ENCODE measurements at places on chromosomes 6 and 20. TPM values are rescaled to one million over a fixed set of nuclear protein-coding genes. Genes with fewer than 3 reads are reported as not detected.

DNA sequence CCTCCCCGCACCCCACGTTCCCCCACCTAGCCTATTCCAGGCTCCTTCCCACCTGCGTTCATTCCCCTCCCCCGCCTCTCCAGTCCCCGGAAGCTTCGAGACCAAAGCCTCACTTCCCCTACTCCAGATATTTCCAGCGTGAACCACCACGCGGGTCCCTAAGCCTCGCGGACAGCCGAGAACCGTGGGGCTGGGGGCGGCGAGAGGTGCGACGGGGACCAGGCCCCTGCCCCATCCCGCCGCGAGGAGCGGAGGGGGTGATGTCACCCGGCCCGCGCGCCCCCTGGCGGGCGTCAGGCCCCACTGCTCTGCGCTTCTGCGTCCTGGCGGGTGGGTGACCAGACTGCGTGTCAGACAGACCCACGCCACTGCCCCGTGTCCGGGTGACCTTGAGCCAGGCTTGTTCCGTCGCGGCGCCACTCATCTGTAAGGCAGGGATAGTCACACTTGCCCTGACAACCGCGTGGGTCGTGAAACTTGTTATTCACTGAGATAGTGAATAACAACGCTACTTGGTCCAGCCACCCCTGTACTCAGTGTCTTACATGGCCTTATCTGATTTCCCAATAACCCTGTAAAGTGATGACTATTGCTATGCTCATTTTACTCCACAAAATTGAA is 9.0 kb upstream of the HSP90AB1 start:
- DNase-seq = peak; percentile 89

DNA sequence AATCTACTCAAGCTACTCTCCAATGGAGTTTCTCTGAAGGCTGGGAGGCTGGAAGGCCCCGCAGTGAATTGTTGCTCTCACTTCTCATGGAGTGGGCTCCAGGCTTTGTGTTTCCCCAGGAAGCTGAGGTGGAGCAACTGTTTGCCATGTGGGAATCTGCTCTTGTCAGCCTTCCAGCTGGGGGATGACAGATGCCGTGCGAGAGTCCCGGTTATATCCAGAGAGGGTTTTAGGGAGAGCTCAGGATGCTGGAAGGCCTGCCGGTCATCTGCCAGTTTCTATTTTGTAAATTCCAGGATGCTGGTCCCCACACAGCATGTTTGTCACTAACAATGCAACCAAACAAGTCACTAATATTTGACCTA is 98.2 kb upstream of the NAA20 start:
- no peak for DNase-seq

GRCh38 chr6:153162172-153162571 is 31.1 kb upstream of the RGS17 start:
- no peak for DNase-seq

DNA sequence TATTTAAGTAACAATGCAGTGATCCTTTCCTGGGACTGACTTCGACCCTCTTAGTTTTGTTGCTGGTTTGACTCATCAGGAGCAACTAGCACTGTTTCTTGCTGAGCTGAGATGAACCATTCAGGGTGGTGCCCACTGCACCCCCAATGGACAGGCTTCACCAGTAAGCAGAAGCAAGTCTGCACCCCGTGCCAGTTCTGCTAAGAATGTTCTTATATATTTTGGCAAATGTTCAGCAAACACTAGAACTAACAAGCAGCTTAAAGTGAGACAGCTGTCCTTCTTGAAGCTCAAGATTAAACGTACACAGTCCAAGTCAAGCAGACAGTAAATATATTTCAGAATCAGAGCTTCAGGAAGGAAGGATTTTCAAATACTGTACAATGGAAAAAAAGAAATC is 561.3 kb upstream of the CDH4 start:
- DNase-seq = no peak

GRCh38 chr20:38692436-38693411 is 31.6 kb upstream of the SLC32A1 start:
- DNase-seq = peak; percentile 65

GRCh38 chr6:35874730-35875129 is 46.2 kb downstream of the SRPK1 start:
- DNase-seq = no peak

- DNase-seq = no peak
These were observed 19.0 kb upstream of the AFDN start for GRCh38 chr6:167807756-167808155.

- no peak for DNase-seq
These were observed 99.3 kb upstream of the PROKR2 start for GRCh38 chr20:5416086-5416485.

- no peak for DNase-seq
These were observed 148.9 kb downstream of the TMEM200A start for GRCh38 chr6:130514712-130515111.

DNA sequence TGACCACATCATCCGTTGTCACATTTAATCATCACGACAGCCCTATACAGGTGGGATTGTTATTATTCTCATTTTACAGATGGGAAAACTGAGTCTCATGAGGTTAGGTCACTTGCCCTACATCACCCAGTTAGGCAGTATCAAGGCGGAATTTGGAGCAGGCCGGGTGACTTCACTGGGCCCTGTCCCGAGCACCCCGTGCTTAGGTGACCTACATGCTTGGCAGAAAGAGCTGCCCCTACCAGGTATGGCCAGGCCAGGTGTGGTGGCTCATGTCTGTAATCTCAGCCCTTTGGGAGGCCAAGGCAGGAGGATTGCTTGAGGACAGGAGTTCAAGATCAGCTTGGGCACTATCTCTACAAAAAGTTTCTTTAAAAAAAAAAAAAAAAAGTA is 44.0 kb downstream of the RIN2 start:
- DNase-seq = no peak

DNA sequence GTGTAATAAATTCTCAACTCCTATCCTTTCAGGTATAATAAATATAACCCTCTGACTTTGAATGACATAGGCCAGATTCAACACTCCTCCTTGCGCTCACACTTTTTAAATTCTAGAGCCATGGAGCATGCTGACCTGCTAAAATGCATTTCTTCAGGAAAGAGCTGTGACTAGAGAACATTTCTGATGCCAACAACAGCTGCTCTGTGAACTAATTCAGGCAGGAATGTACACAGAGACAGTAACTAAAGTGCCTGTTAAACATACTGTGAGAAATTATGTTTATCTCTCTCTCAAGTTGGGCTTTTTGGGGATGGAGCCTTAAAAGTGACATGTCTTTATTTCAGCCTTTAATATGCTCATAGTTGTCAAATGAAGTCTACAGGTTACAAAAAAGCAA is 8.3 kb downstream of the NHSL1 start:
- DNase-seq = no peak

- no peak for DNase-seq
These were observed 3.1 kb downstream of the SHPRH start for GRCh38 chr6:145960918-145961589.

DNA sequence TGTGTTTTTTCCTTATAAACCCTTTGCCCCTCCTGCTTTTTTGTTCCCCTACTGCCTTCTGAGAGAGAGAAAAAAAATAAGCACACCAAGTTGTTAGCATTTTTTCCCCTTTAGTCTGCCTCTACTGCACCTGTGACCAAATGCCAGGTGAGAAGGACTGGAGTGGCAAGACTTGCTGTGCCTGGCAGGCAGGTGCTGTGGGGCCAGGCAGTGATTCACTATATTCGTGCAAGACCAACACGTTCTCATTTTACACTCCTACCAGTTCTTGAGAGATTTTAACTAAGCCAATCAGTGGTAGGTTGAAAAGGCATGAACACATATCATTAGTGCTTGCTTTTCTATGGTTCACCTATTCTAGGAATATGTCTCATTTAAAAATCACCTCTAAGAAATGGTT is 109.7 kb downstream of the FIG4 start:
- DNase-seq = no peak

DNA sequence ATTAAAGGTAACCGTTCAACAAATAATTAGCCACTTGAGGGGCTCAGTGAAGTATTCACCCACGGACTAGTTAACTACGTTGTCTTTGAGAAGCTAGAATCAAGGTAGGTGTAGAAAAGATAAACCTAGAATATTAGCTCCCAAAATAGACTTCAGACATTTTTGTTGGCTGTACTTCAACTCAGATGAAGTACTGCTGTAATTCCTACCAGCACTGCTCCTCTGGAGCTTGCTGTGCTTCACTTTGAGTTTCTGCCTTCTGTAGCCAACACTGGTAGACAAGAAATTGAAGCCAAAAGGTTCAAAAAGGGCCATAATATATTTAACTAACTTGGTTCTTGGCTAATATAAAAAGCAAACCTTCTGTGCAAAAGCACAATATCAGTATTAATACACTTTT is 18.8 kb upstream of the SDHAF4 start:
- DNase-seq = no peak

DNA sequence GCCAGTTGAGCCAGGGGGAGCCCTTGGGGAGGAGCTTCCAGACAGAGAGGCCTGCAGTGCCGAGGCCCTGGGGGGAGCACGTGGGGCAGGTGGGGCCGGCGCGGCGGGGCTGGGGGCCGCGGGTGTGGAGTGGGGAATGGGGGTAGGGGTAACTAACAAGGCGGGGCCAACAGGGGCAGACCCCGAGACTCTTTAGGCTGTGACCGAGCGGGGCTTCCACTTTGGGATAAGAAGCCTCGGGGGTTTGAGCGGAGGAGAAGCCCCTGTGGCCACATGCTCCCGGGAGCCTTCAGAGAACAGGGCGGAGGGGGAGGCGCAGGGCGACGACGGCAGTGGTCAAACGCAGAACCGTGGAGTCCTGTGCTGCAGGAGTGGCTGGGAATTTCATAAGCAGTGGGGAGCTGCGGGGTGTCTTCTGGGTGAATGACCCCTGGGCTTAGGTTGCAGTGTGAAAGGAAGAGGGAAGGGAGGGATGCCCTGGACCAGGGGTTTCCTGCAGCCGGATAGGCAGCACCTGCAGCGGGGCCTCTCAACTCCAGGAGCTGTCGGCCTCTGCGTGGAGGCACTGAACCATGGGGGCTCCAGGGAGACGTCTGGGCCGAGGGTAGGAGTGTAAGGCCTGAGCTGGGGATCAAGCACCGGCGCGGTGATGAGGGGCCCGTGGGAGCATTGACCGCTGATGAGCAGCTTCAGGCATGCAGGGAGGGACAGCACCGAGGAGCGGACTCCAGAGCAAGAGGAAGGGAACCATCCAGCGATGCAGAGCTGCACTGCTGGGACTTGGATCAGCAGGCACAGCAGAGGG is 121.0 kb downstream of the SYNDIG1 start:
- DNase-seq = no peak

GRCh38 chr6:35044145-35044745 is 96.9 kb downstream of the TCP11 start:
- DNase-seq = no peak

DNA sequence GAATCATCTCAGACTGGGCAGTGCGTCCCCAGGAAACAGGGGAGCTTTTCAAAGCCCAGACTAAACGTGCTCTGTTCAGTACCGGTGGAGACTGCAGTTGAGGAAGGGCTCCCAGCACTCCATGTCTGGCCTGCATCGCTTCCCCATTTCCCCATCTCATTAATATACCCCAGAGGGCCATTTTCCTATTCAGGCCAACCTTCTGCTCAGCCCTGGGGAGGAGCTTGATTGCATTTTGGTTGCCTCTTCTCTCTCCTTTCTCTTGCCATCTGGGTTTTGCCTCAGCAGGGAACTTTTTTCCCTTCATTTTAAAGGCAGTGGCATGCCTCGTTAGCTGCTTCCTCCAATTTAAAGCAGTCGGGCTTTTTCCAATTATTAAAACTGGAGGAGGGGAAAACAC is 394.3 kb upstream of the SOX4 start:
- DNase-seq = no peak

DNA sequence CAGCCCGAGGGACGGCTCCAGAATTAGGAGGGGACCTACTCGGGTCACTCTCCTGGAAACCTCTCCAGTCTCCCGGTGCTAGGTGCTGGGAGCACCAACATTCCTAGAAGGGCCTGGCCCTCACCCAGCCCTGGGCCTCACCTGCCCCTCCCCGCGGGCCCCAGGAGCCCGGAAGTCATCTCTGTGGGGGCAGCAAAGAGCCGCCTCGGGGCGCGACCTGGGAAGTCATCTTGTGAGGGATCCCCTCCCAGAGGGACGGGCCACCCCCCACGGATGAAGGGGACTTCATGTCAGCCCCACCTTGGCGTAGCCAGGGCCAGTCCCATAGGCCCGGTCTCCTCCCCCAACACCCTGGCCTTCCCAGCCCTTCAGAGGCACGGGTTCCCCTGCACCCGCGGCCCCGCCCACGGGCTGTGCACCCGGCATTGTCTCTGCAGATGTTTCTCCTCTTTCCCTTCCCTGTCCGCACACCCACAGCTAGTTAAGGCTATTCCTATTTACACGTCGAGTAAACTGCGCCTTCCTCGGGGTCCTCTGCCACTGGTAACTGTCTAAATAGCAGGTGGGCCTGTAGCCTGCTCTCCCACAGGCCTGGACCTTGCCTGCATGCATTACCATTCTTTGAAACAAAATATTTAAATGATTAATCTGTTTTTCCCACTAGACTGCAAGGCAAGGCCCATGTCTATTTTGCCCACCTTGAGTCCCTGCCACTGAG is 896 bp upstream of the RNASET2 start:
- peak; percentile 45 for DNase-seq

OR12D3 gene
- polyA plus RNA-seq = not detected

PNPLA1 gene
- polyA plus RNA-seq = 0.30 TPM

SLC22A23 gene
- polyA plus RNA-seq = 2.7 TPM

TINAG gene
- polyA plus RNA-seq = not detected

REV3L gene
- polyA plus RNA-seq = 17.2 TPM

SIRPB1 gene
- 3.7 TPM for polyA plus RNA-seq

FRS3 gene
- polyA plus RNA-seq = 2.1 TPM

PRDM13 gene
- not detected for polyA plus RNA-seq

Data from adrenal gland (tissue), 19 donors.